ENCODE measurements at places on chromosomes 16 and 17.
A peak's percentile ranks its signal among the peaks of the same experiment; 100 is the strongest.

- DNase-seq = no peak
Measured at GRCh38 chr16:67801241-67801640, 5.1 kb downstream of the RANBP10 start.

GRCh38 chr16:14263011-14263410, 191.9 kb downstream of the MRTFB start:
- no peak for DNase-seq

DNA sequence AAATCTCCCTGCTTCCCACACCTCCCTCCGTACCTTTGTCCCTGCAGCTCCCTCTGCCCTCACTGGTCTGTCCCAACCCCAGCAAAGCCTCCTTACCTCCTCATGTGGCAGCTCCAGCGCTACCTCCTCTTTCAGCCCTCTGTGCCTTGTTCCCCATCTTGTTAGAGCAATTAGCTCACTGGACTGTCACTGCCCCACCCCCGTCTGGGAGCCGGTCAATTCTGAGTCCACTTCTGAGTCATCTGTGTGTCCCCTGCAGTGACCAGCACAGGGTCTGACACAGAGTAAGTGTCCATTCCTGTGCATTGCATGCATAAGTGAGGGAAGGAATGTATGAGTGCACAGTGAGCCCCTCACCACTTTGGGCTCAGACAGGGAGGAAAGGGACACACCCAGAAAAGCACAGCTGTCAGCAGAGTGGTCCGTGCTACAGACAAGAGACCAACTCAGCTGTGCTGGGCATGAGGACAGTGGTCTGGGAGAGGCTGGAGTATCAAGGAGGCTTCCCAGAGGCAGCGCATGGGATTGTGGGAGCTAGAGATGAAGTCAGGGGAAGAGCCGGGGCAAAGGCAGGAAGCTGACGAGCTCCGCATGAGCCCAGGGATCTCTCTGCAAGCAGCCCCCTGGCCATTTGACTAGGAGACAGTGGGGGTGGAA, 45.9 kb downstream of the PITPNM3 start:
- no peak for DNase-seq

GRCh38 chr16:79334127-79334526, 266.4 kb downstream of the MAF start:
- peak; percentile 25 for DNase-seq

DNA sequence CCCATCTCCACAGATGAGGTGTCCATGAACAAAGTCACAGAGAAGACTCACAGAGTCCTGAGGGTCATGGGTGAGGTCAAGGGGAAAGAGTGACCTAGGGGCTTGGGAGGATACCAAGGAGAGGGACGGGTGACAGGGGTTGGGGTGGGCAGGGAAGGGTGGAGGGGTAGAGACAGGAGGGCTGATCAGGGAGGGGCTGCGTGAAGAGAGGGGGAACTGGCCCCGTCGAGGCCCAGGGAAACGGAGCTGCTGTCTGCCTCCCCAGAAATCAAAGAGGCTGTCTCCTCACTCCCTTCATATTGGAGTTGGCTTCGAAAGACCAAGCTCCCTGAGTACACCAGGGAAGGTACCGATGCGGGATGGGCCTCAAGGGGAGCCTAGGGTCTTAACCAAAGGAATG, 617 bp downstream of the TMEM95 start:
- no peak for DNase-seq

DNA sequence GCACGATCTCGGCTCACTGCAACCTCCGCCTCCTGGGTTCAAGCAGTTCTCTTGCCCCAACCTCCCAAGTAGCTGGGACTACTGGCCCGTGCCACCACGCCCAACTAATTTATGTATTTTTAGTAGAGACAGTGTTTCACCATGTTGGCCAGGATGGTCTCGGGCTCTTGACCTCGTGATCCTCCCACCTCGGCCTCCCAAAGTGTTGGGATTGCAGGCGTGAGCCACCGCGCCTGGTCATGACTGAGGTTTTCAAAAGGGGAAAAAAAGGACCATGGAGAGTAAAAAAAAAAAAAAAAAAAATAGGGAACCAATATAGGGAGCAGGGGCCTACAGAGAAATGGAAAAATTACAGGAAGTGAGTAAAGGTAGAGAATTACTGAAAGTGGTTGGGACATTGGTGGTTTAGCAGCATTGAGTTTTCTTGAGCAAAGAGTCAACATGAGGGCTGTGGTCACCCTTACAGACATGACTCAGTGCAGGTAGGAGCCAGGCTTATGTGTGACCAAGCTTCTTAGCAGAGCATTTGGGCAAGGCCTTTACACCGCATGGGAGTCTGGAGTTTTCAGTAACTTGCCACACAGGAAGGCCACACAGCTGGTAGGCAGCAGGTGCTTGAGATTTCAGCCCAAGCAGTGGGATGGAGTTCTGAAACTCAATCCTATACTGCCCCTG, 447.3 kb downstream of the HS3ST3B1 start:
- DNase-seq = no peak

All from HuH-7.5 (cell line).